Breast epithelium (tissue), 4 donors: ENCODE measurements at places on chromosomes 6 and 20. TPM values are rescaled to one million over a fixed set of nuclear protein-coding genes. Genes with fewer than 3 reads are reported as not detected.
A peak's percentile ranks its signal among the peaks of the same experiment; 100 is the strongest.

Gene DNAH8
- not detected for total RNA-seq

- no peak for DNase-seq
These were observed 54.5 kb upstream of the ARMC2 start for GRCh38 chr6:108793516-108794251.

DNA sequence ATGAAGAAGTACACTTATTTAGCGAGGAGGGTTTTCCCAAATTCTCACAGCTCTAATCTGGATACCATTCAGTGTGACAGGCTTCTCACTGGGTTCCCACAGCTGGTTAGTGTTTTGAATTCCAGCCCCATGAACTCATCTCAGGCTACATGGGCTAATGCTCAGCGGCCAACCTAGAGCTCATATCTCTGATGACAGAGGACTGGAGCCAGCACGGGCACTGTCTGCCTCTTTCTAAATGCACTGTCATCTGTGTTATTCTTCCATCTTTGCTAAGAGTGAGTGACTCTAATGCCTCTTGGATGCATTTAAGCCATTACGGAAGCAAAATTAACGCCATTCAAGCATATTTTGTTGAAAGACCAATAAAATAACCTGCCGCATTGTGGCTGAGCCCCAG is 308.9 kb upstream of the JAG1 start:
- no peak for DNase-seq

Gene THBD
- 22.6 TPM for total RNA-seq

Gene CFB
- 130 TPM for total RNA-seq

- no peak for DNase-seq
These were observed 63.0 kb upstream of the MYL9 start for GRCh38 chr20:36478137-36478905.

GRCh38 chr6:30113841-30114240 is 951 bp upstream of the TRIM31 start:
- no peak for DNase-seq

DNA sequence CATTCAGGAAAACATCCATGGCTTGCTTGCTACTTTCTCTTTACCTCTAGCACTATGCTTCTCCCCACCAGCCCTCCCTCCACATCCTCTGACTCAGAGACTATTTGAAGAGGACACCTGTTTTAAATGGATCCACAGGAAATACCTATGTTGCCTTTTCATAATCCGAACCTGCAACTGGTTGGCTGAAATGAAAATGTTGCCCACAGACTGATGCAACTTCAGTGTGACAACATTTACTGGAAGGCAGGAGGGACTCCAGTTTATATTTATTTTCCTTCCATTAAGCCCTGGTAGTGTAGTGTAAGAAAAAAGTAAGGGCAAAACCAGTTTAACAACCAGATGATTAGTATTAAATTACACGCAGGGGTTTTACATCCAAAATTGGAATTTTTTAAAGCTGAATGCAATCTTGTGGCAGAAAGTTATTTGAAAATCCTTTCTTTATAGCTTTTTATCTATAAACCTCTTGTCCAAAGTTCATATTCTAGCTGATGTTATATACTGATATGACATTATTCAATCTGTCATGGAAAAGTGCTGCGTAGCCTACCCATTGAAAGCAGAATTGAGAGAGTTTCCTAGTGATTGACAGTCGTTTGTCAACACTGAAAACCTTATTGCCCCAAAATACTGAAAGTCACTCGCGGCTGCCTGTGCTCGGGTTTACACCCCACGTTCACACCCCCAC is 881 bp upstream of the AIG1 start:
- no peak for DNase-seq

DNA sequence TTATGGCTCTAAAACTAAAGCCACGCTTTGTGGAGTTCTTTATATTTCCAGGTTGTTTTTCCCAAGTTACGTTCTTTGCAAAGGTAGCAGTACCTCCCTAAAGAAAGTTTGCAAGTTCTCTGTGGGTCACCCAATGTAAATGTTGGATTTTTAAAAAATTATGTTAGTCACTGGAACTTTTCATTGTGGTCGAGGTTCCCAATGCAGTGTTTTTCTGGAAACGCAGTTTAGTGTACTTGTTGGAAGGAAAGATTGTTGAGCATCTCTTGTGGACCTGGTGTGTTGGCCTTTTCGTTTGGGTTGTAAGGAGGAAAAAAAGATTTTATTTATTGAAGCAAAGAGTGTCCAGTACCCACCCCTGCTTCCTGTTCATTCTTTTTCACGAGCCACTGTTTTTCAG is 1.4 kb downstream of the TOP1 start:
- DNase-seq = no peak

Gene APOM
- 4.6 TPM for total RNA-seq

GRCh38 chr6:148747471-148748165 is 788 bp downstream of the UST start:
- peak; percentile 53 for DNase-seq

Gene C20orf202
- 0.33 TPM for total RNA-seq

- no peak for DNase-seq
These were observed 63.0 kb upstream of the RIN2 start for GRCh38 chr20:19695081-19695480.

Gene LY6G6F
- total RNA-seq = not detected

DNA sequence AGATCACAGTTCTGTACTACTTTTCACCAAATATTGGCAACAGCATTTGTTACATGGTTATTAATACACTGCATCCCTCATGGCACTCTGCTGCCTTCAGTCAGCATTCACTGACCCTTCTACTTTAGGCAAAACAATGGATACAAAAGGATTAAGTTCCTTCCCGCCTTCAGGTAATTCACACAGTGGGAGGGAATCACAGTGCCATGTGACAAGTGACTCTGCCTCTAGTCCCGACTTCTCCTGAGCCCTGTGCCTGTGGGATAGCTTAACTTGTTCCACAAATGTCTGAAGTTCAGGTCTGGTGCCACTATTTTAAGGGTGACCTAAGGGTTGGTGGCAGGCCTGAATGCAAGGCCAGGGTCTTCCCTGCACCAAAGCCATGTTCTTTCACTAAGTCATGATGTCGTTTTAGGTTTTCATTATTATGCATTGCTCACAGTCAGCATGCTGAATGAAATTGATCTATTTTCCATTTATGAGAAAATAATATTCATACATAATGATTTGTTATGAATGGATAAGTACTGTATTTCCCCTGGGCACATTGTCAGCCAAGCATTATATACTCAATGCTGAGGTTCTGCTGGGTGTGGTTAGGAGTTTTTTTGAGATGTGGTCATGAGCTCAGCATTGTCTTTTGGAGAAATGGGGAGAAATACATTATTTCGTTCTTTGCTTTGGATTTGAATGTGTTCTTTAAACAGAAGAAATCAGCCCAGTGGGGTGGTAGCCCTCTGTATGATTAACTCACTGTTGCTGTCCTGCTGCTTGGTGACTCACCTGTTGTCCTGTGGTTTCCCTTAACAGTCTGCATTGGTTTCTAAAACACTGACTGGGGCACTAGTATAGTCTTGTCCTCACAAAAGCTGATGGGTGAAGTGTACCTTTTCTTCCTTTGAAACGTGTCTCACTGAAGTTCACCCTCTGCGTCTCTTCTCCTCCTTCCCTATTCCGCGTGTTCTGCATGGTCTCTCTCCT is 66.4 kb downstream of the AFDN start:
- no peak for DNase-seq

- no peak for DNase-seq
These were observed 11.0 kb downstream of the DHX35 start for GRCh38 chr20:38973107-38973506.

Gene SLC22A1
- 0.98 TPM for total RNA-seq

DNA sequence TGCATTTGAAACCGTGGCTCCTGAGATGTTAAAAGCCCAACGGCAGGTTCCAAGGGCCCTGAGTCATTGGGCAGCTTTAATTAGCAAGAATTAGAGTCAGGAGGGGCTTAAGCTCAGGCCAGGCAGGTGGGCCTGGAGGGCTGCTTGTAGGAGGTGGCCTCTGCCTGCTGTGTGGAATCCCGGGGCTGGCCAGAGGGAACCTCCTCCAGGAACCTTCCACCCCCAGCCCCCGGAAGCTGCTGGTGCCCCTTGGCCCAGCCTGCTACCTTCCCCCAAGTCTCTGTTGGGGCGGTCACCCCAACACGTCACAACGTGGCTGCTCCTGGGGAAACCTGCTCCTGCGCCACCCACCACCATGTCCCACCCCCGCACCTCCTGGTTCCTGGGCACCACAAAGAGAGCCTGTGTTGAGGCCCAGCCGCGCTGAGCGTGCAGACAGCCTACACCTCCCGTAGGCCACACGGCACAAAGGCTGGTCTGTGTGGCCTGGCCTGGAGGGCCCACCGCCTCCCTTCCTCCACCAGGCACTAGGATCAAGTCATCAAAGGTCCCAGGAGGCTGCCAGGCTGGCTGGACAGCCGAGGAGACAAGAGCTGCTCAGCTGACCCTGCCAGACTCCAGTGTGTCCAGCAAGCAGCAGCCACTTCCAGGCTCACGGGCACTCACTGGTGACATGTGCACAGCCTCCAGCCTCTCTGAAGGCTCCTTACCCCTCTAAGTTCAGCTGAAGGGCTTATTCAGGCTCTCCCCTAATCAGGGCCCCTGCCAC is 86.3 kb downstream of the SNX5 start:
- DNase-seq = peak; percentile 60

Gene TSPO2
- total RNA-seq = not detected

DNA sequence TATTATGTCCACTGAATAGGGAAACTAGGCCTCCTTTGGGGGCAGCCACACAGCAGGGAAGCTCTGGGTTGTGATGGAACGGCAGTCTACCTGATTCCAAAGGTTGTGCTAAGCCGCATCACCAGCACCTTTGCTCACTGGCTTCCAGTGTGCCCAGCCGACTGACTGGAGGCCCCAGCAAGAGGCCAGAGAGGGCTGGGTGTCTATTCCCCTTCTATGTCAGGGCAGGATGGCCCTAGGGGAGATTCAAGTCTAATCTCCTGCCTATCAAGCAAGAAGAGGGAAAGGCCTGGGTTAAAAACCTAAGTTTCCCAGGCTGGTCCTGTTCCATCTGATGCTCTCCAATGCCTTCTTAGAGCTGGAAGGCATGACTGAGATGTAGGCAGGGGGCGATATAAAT is 53.6 kb downstream of the JPH2 start:
- no peak for DNase-seq

Gene TREML1
- 1.3 TPM for total RNA-seq

DNA sequence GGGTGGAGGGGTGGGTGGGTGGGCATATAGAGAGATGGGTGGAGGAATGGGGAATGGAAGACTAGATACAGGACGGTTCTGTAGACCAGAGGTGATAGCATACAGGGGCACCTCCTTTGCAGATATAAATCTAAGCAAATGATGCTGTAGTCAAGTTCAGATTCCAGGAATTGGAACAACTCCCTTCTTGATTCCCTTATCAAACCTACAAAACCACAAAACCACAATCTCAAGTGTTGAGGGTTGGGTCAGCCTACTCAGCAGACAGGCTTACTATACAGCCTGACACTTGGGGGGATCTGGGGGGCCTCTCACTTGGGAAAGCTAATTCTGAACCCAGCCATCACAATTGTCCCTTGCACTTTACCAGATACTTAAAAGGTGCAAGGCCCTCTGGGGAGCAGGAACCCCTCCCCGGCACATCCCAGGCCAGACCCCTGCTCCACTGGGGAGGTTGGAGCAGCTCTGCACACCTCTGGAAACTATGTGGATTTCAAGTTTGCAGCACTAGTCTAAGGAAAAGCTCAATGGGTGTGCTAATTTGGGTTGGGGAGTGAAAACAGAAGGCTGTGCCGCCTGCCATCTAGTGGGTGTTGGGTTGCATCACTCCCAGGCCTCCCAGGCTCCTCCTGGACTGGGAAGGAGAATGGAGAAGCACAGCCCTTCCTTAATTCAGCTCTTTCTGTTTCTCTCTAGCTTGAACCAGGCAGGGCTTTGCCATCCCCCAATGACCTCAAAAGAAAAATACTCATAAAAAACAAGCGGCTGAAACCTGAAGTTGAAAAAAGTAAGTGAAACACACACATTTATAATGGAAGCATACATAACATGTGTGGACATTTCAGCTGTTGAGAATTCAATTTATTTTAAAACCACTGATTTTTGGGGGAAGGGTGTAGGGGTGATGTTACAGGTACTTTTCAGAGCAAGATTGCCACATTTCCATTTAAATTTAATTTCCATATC is 121.2 kb upstream of the LAMP5 start:
- DNase-seq = no peak

DNA sequence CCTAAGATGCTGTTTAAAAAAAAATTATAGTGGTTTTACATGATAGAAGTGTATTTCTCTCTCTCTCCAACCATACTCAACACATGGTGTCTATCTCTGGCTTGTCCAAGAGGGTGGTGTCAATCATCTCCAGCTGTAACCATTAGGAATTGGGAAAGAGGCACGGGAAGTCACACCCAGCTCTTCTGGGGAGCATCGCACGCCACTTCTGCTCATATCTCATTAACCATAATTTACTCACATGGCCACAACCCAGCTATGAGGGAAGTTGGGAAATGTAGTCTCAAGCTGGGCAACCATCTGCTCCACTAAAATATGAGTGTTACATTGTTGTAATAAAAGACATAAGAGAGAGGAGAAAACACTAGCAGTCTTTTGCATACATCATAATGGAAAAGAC is 30.4 kb upstream of the TSHZ2 start:
- no peak for DNase-seq

DNA sequence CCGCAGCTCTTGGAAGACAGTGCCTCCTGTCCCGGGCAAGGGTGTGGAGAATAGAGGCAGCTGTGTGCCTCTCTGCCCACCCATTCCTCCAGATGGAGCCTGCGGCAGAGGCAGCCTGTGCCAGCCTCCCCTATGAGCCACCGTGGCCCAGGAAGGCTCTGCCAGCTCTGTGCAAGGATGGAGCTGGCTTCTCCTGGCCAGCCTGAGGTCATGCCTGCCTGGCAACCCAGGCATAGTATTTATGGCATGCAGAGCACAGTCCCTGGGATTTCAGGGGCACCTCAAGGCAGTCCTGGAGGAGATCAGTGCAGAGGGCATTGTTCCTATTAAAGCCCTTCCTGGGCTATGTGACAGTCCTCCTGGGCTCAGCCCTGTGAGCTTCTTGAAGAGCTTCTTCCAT is 1.5 kb downstream of the EPB41L1 start:
- DNase-seq = no peak

DNA sequence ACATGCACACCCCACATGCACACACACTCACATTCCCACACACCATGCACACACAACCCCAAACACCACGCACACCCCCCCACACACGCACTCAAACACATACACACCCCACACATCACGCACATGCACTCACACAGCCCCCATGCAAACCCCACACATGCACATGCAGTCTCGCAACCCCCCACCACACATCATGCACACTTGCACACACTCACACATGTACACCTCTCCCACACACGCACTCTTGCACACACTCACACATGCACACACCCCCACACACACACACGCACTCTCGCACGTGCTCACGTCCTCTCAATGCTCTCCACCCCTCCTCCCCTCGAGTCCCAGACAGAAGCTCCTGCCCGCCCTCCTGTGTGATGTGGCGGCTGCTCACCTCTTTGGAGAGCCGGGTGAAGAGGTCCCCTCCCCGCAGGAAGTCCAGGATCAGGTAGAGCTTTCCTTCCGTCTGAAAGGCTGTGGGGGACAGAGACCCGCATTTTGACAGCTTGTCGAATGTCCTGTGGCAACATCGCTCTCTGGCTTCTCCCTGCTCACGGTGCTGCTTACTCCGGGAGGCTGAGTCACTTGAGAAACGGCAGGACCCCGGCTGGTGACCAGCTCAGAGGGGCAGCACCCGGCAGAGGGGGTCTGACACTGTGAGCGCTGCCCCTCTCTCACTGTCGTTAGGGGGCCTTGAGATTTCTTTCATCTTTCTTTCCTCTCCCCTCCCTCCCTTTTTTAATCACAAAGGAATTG is 78.5 kb downstream of the RAMACL start:
- DNase-seq = no peak

Gene NEURL2
- 8.8 TPM for total RNA-seq
